ENCODE measurements at places on chromosomes 4 and X.

DNA sequence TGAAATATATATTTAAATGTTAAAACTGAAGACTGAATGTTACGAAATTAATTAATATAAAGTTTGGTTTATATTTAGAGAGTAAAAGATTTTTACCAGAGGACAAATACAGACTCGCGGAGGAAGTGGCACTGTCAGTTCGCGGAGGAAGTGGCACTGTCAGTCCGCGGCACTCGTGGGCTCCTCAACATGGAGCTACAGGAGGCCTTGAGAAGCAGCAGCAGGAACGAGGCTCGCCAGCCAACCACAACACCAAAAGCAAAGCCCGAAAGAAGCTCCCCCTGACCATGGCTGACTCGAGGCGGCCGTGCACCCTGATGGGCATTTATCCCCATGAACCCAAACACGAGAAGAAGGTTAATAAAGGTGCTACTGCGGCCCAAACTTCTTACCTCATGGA, 125.3 kb upstream of the PABPC4L start:
- H3K36me3 ChIP-seq: no peaks in the 10 kb centered on the region
- H3K27ac ChIP-seq: no peak overlapping the region
- no peak for DNase-seq
- no peak overlapping the region for H3K4me3 ChIP-seq
- H3K27me3 ChIP-seq: no peaks in the 10 kb centered on the region
- no peaks in the 10 kb centered on the region for H3K4me1 ChIP-seq

- no peaks in the 10 kb centered on the region for H3K27me3 ChIP-seq
- no peak overlapping the region for H3K4me3 ChIP-seq
- H3K27ac ChIP-seq: no peak overlapping the region
- no peak for DNase-seq
- H3K36me3 ChIP-seq: no peaks in the 10 kb centered on the region
These were observed 69.6 kb upstream of the RASGEF1B start for GRCh38 chr4:81541161-81541945.

GRCh38 chr4:3201718-3202702, 46.9 kb upstream of the MSANTD1 start:
- DNase-seq: peak; percentile 52
- H3K27me3 ChIP-seq: no peaks in the 10 kb centered on the region
- H3K4me1 ChIP-seq: peaks cover 24% of the 10 kb centered on the region
- H3K4me3 ChIP-seq: no peak overlapping the region

DNA sequence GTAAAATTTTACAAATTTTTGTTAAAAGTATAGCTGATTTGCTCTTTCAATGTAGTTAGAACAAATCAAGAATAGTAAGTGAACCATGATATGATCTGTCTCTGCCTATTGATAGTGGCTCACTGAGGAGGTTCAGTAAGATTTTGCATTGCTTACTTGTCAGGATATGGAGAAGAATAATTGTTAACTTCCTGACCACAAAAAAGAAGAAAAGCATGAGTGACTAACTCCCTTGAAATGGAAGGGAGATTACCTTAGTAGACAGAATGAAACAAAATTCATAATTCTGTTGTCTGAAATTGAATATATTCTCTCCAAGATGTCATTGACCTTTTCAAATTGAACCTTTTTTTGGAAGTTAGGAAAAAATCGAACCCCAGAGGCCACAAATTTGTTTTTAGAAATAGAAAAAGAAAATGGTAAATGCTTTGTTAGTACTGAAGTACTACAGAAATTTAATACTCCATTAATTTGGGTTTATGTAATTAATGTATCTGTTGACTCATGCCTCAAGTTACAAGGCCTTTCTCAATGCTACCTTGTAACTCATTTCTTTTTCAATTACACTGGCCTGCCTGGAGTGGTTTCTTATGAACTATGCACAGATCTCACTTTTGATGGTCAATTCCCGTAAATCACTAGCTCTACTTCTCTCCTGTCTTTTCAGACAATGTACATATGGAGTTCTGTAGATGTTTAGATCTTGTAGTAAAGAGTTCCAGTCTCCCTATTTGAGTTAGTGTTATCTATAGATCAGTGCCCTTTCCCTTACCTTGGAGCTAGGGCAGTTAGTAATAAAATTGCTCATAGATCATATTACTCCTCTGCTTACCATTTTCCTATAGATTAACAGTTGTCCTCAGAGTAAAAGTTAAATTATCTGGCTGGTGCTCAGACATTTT, 139.3 kb downstream of the TLL1 start:
- H3K4me3 ChIP-seq: no peak overlapping the region
- no peaks in the 10 kb centered on the region for H3K36me3 ChIP-seq
- DNase-seq: no peak
- H3K27me3 ChIP-seq: no peaks in the 10 kb centered on the region

DNA sequence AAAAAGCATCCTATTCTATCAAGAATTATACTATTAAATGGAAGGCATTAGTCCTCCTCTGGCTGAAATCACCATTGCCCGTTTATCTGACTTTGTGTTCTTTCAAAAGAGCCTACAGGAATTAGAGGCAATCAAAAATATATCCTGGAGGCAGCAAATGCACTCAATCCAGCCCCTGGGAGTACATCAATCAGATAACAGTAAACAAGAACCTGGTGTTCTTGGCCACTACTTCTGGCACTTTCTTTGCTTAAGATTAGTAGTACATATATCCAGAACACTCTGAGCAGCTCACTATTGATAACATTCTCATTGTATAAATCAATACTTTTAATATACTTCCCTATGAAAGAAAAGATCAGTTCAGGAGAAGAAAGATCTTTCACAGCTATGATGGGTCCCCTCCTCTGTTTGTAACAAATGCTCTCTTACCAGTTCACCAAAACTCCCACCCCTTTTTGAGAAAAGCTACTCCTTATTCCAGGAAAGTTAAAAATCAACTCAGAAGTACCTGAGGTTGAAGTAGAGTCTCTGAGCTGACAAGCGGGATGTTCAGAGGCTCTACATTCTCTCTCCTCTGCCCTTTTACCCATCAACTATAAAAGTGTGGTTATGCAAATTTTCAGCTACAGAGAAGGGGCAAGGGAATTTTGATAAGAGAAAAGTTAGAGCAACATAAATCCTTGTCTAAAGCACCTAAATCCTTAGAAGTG, 176.0 kb downstream of the COX18 start:
- no peak for DNase-seq
- peaks cover 22% of the 10 kb centered on the region for H3K4me1 ChIP-seq
- no peak overlapping the region for H3K4me3 ChIP-seq
- H3K27ac ChIP-seq: no peak overlapping the region
- no peaks in the 10 kb centered on the region for H3K27me3 ChIP-seq

GRCh38 chr4:109294006-109294405, 8.5 kb downstream of the COL25A1 start:
- DNase-seq: peak; percentile 10
- H3K36me3 ChIP-seq: no peaks in the 10 kb centered on the region
- H3K27me3 ChIP-seq: 0 out of 2 replicates have a peak, but pooled peaks cover under 1% of the 10 kb centered on the region
- H3K4me3 ChIP-seq: no peak overlapping the region
- H3K4me1 ChIP-seq: 0 out of 2 replicates have a peak, but pooled peaks cover 6% of the 10 kb centered on the region
- H3K27ac ChIP-seq: no peak overlapping the region

DNA sequence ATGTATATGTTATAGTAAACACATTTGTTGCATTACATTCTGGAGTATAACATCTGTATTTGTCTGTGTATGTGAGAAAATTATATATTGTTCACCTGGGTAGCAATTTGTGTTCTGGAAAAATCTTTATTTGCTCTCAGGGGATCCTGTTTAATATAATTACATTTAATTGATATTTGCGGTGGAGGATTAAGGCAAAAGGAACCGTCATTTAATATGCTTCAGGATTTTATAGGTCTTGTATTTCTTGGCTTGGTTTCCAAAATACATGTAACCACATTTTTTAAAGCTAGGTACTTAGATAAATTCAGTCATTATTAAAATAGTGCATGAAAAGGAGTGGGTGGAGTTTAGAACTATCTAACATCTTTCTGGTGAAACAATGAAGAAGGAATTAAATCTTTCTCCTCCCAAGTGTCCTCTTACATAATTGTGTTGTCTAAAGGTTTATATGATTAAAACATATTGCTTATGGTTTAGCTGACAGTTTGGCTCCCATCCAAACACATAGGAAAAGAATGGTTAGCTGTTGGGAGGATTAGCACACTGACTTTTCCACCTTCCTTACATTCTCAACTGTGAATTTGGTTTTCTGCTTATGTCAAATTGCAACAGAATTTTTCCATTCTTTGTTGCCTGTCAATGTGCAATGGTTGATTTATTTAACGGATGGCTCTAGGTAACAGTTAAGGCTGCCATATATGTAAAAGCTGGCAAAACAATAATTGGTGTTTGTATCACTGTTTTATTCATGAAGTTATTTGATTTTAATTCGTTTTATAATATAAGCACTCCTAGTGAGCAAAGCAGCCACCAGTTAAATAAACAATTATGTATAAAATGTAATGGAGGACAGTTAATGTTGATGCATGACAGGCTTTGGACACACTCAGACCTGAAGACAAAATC, 250.8 kb upstream of the SFRP2 start:
- no peak overlapping the region for H3K27ac ChIP-seq
- DNase-seq: no peak
- peaks cover 14% of the 10 kb centered on the region for H3K4me1 ChIP-seq

DNA sequence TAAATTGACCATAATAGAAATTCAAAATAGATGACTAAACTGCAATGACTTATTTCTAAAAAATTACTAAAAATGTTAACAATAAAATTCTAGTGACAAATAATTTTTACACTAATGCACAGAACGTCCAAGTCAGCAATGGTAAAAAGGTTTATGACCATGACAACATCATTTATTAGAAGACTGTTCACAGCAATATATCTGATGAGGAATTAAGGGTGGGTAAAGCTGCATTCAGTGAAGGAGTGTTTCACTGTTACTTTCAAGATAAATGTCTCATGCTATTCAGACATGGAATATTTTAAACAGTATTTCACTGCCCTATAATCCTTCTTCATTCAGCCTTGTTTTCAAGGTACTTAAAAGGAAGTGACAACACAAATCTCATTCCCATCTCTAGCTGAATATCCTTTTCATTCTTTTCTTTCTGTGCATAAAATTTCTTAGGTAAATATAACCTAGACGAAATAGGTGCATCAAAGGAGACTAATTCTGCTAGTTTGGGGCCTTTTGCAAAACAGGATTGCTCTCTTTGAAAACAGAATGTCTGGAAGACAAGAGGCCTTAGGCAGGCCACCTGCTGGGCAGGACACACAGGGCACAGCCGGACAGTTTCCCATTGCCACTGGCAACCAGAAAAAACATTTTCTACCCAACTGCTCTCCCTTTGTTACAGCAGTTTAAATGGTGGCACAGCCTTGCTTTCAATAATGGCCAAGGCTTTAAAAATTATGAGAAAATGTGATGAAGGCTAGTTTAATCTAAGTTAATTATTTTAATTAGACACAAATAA, 600.3 kb downstream of the SPRY1 start:
- no peak overlapping the region for H3K4me3 ChIP-seq
- peak; percentile 6 for DNase-seq
- H3K4me1 ChIP-seq: peaks cover 19% of the 10 kb centered on the region
- H3K36me3 ChIP-seq: no peaks in the 10 kb centered on the region
- peak overlapping the region; percentile 54 for H3K27ac ChIP-seq

- no peaks in the 10 kb centered on the region for H3K36me3 ChIP-seq
- no peak overlapping the region for H3K4me3 ChIP-seq
- H3K27me3 ChIP-seq: no peaks in the 10 kb centered on the region
- no peak for DNase-seq
- peaks cover 8% of the 10 kb centered on the region for H3K4me1 ChIP-seq
- no peak overlapping the region for H3K27ac ChIP-seq
These were observed 65.8 kb downstream of the SLC9A7 start for GRCh38 chrX:46693149-46693548.

GRCh38 chr4:173214661-173215060, 46.0 kb downstream of the GALNT7 start:
- no peak for DNase-seq
- H3K4me1 ChIP-seq: peaks cover 26% of the 10 kb centered on the region
- no peak overlapping the region for H3K27ac ChIP-seq
- H3K36me3 ChIP-seq: no peaks in the 10 kb centered on the region

DNA sequence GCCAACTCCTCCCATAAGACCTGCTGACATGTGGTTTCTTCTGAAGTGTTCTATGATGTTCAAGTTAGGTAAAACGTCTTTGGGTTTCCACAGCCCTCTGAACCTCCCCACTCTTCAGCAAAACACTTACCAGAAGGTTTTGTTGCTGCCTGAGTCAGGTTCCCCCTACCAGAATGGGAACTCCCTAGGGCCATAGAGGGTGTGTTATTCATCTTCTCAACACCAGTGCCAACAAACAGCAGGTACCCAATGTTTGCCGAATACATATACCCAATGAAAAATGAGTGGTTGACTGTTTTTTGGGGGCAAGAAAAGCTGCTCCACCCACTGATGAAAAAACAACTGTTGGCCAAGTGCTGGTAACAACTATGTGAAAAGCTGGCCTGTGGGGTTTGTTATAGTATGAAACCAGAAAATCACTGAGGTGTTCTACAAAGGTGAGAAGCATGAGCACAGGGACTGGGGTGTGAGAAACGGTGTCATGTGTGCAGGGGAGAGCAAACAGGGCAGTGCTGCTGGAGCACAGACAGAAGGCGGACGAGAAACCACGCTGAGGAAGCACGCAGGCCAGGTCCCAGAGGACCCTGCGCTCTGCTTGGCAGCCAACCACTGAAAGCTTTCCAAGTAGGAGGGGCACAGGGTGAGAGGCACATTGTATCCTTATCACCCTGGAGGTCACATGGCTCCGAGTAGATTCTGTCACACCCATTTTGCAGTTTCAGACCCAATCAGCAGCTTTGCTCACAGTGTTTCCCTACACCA, 28.8 kb downstream of the ATP8A1 start:
- no peaks in the 10 kb centered on the region for H3K36me3 ChIP-seq
- no peak overlapping the region for H3K4me3 ChIP-seq
- no peaks in the 10 kb centered on the region for H3K27me3 ChIP-seq
- no peak for DNase-seq
- no peak overlapping the region for H3K27ac ChIP-seq

DNA sequence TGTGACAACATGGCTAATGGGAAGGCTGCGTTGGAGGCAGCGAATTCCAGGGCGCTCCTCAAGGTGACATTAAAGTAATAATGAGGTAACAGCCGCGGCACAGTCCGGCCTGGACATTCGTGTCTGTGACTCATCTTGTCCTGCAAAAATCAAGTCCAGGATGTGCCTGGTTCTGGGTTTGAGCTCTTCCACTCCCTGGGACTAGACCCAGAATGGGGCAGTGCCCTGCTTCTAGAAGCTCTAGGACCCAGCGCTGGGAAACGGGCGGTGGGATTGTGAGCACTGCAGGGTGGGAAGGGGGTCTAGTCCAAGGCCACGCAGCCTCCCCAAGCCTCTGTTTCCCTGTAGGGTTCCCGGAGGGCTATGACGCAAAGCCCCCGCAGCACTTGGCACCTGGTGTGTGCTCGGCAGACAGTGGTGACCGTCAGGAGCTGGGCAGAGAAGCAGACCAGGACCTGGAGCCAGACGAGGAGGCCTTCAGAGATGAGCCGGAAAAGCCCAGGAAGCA, 34.9 kb downstream of the HMX1 start:
- H3K4me3 ChIP-seq: no peak overlapping the region
- peaks cover 18% of the 10 kb centered on the region for H3K27me3 ChIP-seq
- H3K36me3 ChIP-seq: no peaks in the 10 kb centered on the region
- no peak for DNase-seq
- H3K4me1 ChIP-seq: no peaks in the 10 kb centered on the region

GRCh38 chrX:19172741-19173140, 50.5 kb upstream of the ADGRG2 start:
- H3K4me1 ChIP-seq: no peaks in the 10 kb centered on the region
- no peaks in the 10 kb centered on the region for H3K36me3 ChIP-seq
- no peak for DNase-seq
- no peak overlapping the region for H3K4me3 ChIP-seq

- H3K4me3 ChIP-seq: no peak overlapping the region
- no peak overlapping the region for H3K27ac ChIP-seq
- H3K4me1 ChIP-seq: peaks cover 3% of the 10 kb centered on the region
- peak; percentile 57 for DNase-seq
These were observed 444.2 kb downstream of the IDS start for GRCh38 chrX:149060921-149061320.

- H3K4me3 ChIP-seq: no peak overlapping the region
- DNase-seq: peak; percentile 38
- no peaks in the 10 kb centered on the region for H3K36me3 ChIP-seq
- no peaks in the 10 kb centered on the region for H3K4me1 ChIP-seq
These were observed 5.4 kb upstream of the CYTL1 start for GRCh38 chr4:5024673-5025072.
